ENCODE measurements at places on chromosomes 1 and 21. TPM values are rescaled to one million over a fixed set of nuclear protein-coding genes. Genes with fewer than 3 reads are reported as not detected.

ERG gene
- not detected for total RNA-seq

ST6GALNAC3 gene
- total RNA-seq, result not detected

LHX4 gene
- total RNA-seq, result not detected

KLHDC9 gene
- total RNA-seq, result 0.64 TPM

APCS gene
- not detected for total RNA-seq

RUNX3 gene
- 186 TPM for total RNA-seq

ZC3H12A gene
- total RNA-seq, result 109 TPM

TSTD1 gene
- total RNA-seq, result 47.2 TPM

GBP6 gene
- total RNA-seq, result 0.19 TPM

Measured in natural killer cell treated with Interleukin-12 subunit alpha and Interleukin-12 subunit beta and Interleukin-15 and Interleukin-18, amount 100 ng/mL, for 72 hours (primary cell).